ENCODE measurements at places on chromosomes 5 and 9.
A peak's percentile ranks its signal among the peaks of the same experiment; 100 is the strongest.

GRCh38 chr5:93596676-93597490 lies 13.9 kb downstream of the NR2F1 start:
- no peak overlapping the region for H3K4me3 ChIP-seq
- no peaks in the 10 kb centered on the region for H3K27me3 ChIP-seq
- H3K4me1 ChIP-seq, result no peaks in the 10 kb centered on the region
- H3K36me3 ChIP-seq, result 0 out of 2 replicates have a peak, but pooled peaks cover 9% of the 10 kb centered on the region
- H3K27ac ChIP-seq, result no peak overlapping the region

DNA sequence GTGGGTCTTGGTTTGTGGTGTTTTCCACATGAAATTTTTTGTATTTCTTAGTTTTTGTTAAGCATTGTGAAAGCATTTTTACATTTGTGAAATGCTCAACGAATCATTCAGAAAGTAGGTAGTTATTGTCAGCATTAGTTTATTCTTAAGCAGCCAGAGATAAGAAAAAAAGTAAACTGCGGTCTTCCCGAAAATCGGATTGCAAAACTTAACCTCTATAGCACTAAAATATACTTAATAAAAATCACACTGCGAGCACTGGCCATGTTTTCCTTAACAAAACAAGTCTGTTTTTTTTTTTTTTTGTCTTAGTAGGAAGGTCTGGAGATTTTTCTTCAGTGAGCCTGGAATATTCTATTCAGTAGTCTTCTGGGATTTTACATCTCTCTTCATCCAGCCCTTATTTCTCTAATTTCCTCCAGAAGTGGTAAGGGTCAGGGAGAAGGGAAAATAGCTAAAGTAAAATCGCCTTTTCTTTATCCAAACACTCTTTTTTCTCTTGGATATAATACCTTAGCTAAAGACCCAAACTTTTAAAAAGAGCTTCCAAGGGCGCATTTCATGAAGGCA lies 289.9 kb downstream of the DMAC1 start:
- H3K27me3 ChIP-seq, result no peaks in the 10 kb centered on the region
- no peak for DNase-seq
- no peaks in the 10 kb centered on the region for H3K36me3 ChIP-seq
- no peak overlapping the region for H3K27ac ChIP-seq

DNA sequence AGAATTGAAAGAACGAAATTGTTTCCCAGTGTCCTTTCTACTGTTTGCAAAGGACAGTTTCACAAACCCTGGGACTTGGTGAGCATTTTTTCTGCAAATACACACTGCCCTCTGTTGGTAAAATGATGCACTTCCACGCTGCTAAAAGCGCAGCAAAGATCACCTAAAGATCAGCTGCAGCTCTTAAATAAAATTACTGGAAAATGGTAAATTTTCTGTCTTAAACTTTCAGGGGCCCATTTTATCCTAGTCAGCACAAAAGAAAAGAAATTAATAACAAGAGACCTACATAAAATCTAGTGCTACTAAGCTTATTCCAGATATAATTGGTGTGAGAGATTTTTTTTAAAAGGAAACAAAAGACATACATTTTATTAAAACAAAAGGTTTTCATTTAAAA lies 566.0 kb downstream of the CAAP1 start:
- no peaks in the 10 kb centered on the region for H3K4me1 ChIP-seq
- DNase-seq, result peak; percentile 28
- no peak overlapping the region for H3K4me3 ChIP-seq
- no peaks in the 10 kb centered on the region for H3K36me3 ChIP-seq
- H3K27ac ChIP-seq, result no peak overlapping the region

- no peak overlapping the region for H3K4me3 ChIP-seq
- no peak overlapping the region for H3K27ac ChIP-seq
- H3K36me3 ChIP-seq, result peaks cover 33% of the 10 kb centered on the region
- no peak for DNase-seq
Observed at GRCh38 chr9:81595887-81596543, 93.3 kb downstream of the TLE1 start.

DNA sequence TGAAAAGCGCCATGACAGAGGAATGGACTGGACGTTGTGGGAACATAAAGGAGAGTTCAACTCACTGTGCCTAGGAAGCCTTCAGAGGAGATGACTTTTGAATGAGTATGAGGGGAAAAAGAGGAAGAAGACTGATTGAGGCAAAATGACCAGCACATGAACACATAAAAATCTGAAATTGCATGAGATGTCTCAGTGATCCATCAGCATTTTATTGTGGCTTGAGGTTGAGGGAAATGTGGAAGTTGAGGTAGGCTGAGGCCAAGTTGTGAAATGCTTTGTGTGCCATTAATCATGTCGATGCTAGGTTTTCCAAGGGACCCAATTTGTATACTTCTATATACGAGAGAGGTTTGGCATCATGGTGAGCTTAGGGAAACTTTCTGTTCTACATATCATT lies 140.9 kb upstream of the TLX3 start:
- no peak for DNase-seq
- H3K4me1 ChIP-seq, result no peaks in the 10 kb centered on the region
- H3K36me3 ChIP-seq, result no peaks in the 10 kb centered on the region
- no peak overlapping the region for H3K27ac ChIP-seq
- no peaks in the 10 kb centered on the region for H3K27me3 ChIP-seq

- 0 out of 2 replicates have a peak, but pooled peaks cover 11% of the 10 kb centered on the region for H3K4me1 ChIP-seq
- no peaks in the 10 kb centered on the region for H3K36me3 ChIP-seq
- H3K27ac ChIP-seq, result no peak overlapping the region
- H3K4me3 ChIP-seq, result no peak overlapping the region
Observed at GRCh38 chr5:173310218-173310769, 17.9 kb downstream of the STC2 start.

Measured in PC-9 (cell line).